Sigmoid colon (tissue), 7 donors: ENCODE measurements at places on chromosomes 1 and 21. TPM values are rescaled to one million over a fixed set of nuclear protein-coding genes. Genes with fewer than 3 reads are reported as not detected.

TMEM200B gene
- 32.6 TPM for total RNA-seq

HJV gene
- total RNA-seq: not detected

FAM177B gene
- total RNA-seq: not detected

C1orf216 gene
- 29.1 TPM for total RNA-seq

ZNF124 gene
- 57.7 TPM for total RNA-seq

CLCNKA gene
- not detected for total RNA-seq

SMG5 gene
- 43.9 TPM for total RNA-seq

PGLYRP3 gene
- total RNA-seq: not detected

CIART gene
- total RNA-seq: 14.5 TPM

BRINP3 gene
- total RNA-seq: 0.16 TPM

PLPP3 gene
- total RNA-seq: 136 TPM

RORC gene
- total RNA-seq: 0.27 TPM

DIRAS3 gene
- total RNA-seq: 2.0 TPM

ZNF683 gene
- total RNA-seq: not detected

TNFRSF1B gene
- 19.7 TPM for total RNA-seq

SELP gene
- total RNA-seq: 1.8 TPM

CD53 gene
- total RNA-seq: 25.4 TPM

LCE1D gene
- total RNA-seq: not detected

LGR6 gene
- total RNA-seq: 0.28 TPM

AIM2 gene
- not detected for total RNA-seq

CRNN gene
- not detected for total RNA-seq

GCSAML gene
- total RNA-seq: 0.16 TPM

OLFML3 gene
- 94.0 TPM for total RNA-seq

ADORA1 gene
- not detected for total RNA-seq

ASCL5 gene
- total RNA-seq: not detected

IFNAR1 gene
- 23.5 TPM for total RNA-seq

POU3F1 gene
- total RNA-seq: not detected

ADAMTS5 gene
- 16.8 TPM for total RNA-seq

ANGPTL1 gene
- total RNA-seq: 117 TPM

OR6N1 gene
- total RNA-seq: not detected

CSDE1 gene
- 2,762 TPM for total RNA-seq

TNN gene
- 0.36 TPM for total RNA-seq

AGBL4 gene
- total RNA-seq: not detected

APH1A gene
- 44.6 TPM for total RNA-seq

CDC7 gene
- total RNA-seq: 5.0 TPM

LMX1A gene
- not detected for total RNA-seq

KIF14 gene
- total RNA-seq: 0.27 TPM

CERS2 gene
- 103 TPM for total RNA-seq

GUCA2B gene
- not detected for total RNA-seq
